ENCODE measurements at places on chromosomes 4 and X.
A peak's percentile ranks its signal among the peaks of the same experiment; 100 is the strongest.

- DNase-seq, result no peak
These were observed 47.2 kb downstream of the BCOR start for GRCh38 chrX:40050532-40050931.

- DNase-seq, result no peak
These were observed 30.2 kb downstream of the ASB5 start for GRCh38 chr4:176238826-176239225.

- DNase-seq, result no peak
These were observed 80.6 kb upstream of the CD99 start for GRCh38 chrX:2610246-2611170.

DNA sequence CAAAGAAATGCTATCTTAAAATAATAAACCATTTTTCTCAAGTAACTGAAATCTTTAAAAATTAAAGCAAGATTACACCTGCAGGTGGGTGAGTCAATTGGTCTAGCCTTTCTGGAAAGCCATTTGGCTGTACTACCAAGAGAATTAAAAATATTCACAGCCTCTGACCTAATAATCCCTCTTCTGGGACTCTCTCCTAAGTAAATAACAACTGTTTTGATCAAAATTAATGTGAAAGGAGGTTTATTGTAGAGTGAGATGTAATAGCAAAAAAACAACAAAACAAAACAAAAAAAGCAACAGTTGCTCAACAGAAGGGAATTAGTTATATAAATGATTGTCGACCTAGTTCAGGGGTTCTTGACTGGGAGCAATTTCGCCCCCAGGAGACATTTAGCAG lies 89.0 kb downstream of the GEMIN8 start:
- DNase-seq, result no peak

DNA sequence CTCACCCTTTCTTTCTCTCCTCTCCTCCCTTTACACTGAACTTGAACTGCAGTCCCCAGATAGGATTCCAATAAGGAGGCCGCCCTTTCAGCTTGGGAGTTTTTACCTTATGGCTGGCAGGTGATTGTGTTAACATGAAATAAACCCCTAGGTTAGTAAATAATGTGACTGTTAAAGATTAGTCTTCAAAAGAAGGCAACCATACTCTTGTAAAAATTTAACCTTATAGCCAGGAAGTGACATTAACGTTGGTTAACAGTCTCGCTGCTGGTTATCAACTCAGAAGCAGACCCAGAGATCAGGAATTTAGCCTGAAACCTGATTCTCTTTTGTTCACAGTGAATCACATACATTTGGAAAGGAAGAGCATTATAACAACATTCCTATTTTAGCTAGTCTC lies 15.2 kb downstream of the FHDC1 start:
- DNase-seq, result no peak

- DNase-seq, result no peak
These were observed 54.0 kb downstream of the SNX25 start for GRCh38 chr4:185263419-185263818.

DNA sequence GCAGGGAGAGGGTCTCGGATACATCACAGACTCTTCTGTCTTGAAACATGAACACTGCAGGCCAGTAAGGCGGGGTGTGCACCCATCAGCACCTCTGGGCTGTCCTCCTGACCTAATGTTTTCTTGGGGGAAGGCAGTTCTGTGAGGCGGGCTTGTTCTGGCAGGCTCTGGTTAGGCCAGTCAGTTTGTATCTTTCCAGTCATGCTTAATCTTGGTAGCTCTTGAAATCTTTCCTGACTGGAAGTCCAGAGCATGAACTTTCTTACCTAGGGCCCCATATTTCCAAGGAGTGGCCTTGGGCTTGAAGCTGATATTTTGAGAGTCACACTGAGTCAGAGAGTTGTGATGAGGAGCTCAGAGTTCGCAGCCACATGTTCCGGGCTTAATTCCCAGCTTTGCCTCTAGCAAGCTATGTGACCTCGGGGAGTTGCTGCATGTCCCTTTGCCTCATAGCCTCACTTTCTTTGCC lies 54.2 kb upstream of the RASSF6 start:
- DNase-seq, result no peak

GRCh38 chr4:68576272-68577125 lies at the start of gene UGT2B17:
UGT2B17 (minus strand) TSS chr4:68576322; CDS start chr4:68568484, 7,838 bp downstream.
- DNase-seq, result no peak

- DNase-seq, result no peak
These were observed 15.1 kb upstream of the FGFR3 start for GRCh38 chr4:1777822-1778641.

- no peak for DNase-seq
These were observed 105.0 kb downstream of the TBL1X start for GRCh38 chrX:9569876-9570301.

- no peak for DNase-seq
These were observed 174.4 kb upstream of the BCOR start for GRCh38 chrX:40272141-40272540.

- DNase-seq, result no peak
These were observed 3.4 kb downstream of the ATP1B4 start for GRCh38 chrX:120365320-120365719.

DNA sequence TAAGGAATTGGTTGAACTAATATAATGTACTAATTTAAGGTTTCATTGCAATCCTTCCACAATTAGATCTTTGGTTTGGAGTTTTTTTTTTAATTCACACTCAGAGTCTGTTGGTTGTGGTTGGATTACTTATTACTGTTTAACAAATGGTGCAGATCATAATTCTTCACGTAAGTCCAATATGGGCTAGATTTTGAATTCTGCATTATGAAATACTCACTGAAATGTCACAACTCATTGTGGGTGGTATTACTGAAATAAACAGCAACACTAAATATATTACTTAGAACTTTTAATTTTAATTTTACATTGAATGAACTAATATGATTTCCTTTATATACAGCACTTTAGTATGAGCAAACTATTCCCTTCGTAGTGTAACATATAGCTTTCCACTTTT lies 94.2 kb upstream of the MYOZ2 start:
- DNase-seq, result no peak

DNA sequence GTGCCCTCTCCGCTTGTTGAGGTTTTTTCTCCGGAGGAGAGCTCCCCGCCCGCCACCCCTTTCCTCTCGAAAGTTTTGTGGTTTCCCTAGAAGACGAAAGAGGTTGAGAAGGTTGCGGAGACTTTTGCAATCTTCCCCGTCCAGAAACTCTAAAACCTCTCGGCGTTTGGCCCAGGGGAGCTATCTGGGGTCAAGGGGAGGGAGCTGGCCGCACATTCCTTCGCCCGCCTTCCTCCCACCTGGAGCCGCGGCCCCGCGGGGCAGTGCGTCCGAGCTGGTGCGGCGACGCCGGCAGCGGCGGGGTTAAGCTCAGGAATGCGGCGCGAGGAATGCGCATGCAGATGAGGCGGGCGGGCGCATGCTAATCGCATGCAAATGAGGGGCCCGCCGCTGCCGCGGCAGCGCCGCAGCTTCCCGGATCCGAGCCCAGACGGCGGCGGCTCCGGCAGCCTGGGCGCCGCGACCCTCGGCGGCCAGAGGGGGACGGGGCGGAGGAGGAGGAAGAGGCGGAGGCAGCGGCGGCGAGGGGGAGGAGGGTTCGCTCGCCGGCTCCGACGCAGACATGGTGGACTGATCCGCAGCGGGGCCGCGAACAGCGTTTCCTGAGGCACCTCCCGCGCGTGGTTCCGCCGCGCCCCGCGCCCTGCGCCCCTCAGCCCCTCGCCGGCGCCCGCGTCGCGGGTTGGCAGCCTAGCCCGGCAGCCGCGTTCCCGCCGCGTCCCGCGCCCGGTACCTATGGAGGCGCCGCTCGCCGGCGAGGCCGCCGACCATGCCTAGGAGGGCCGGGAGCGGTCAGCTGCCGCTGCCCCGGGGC lies at the start of gene WWC2:
Gene WWC2 (plus strand): TSS at position 535 of the 814 bp plus-strand sequence. CDS start 235 bp downstream, at position 770.
- peak; percentile 71 for DNase-seq

DNA sequence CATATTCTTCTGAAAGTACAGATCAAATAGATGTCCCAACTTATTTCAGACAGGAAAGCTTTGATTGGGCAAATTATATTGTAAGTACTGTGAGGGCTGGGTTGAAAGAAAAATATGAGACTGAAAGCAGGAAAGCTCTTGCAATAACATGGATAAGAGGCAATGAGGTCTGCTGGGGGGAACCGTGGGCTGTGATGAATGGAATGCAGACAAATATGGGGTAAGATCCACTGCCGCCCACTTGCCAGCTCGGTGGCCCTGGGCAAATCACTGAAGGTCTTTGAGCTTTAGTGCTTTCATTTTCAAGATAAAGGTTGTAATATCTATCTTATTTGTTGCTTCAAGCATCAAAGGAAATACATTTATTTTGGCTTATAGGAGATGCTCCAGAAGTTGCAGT lies 51.0 kb downstream of the AGA start:
- DNase-seq, result no peak

DNA sequence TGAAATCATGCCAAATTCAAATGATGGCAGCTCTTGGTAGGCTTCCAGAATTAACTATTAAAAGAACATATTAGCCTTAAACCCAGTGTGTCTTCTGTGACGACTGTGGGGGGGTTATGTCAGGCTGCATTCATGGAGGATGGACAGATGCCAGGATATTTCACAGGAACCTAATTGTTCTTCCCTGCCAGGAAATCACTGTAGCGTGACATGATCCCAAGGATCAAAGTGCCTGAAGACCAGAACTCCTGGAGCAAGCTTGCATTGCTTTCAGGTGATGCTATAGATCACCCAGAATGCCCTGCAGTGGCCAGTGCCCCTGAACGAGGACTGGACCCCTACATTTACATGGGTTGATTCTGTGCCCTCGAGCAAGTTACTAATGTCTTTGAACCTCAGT lies 1093.0 kb upstream of the TENM3 start:
- DNase-seq, result no peak

DNA sequence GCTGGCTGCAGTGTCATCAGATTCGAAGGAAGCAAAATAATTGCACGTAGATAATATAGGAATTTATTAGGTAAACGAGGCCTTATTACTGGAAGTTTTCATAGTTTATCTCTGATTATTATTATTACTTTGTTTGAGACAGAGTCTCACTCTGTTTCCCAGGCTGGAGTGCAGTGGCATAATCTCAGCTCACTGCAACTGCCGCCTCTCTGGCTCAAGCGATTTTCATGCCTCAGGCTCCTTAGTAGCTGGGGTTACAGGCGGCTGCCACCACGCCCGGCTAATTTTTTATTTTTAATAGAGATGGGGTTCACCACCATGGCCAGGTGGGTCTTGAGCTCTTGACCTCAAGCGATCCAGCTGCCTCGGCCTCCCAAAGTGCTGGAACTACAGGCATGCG lies 12.5 kb downstream of the CLCN3 start:
- DNase-seq, result no peak

- no peak for DNase-seq
These were observed 2.4 kb downstream of the SORBS2 start for GRCh38 chr4:185809533-185810071.

DNA sequence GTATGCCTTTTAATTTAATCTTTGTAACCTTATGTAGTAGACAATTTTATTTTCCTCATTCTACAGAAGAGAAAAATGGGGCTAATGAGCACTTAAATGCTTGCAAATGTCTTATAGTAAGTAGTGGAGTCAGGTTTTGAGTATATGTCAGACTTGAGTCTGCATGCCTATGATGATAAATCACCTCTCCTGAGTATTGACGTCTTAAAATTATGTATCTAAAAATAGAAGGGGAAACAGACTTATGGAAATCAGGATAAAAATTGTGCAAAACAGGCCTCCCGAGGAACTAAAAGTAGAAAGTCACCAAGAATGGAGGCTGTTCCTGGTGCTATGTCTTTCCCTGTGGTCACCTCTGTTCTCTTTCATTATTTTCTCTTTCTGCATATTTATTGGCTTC lies 92.7 kb downstream of the STIM2 start:
- no peak for DNase-seq

DNA sequence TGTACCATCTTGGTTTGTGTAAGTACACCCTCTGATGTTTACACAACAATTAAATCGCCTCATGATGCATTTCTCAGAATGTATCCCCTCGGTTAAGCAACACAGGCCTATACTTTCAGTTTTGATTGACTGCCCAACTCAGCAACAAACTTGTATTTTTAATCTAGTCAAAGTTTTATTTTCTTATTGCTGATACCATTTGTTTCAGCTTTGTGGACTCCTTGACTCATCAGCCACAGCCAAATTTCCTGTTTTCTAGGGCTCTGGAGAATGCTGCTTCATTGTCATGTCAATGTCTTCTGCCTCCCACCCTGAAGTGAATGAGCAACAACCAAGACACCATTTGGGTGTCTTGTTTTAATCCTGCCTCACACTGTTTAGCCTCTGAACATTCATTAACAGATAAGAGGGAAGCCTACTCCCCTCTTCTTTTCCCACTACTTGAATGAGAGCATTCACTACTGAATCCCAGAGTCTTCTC lies 14.0 kb downstream of the BBS12 start:
- DNase-seq, result no peak

DNA sequence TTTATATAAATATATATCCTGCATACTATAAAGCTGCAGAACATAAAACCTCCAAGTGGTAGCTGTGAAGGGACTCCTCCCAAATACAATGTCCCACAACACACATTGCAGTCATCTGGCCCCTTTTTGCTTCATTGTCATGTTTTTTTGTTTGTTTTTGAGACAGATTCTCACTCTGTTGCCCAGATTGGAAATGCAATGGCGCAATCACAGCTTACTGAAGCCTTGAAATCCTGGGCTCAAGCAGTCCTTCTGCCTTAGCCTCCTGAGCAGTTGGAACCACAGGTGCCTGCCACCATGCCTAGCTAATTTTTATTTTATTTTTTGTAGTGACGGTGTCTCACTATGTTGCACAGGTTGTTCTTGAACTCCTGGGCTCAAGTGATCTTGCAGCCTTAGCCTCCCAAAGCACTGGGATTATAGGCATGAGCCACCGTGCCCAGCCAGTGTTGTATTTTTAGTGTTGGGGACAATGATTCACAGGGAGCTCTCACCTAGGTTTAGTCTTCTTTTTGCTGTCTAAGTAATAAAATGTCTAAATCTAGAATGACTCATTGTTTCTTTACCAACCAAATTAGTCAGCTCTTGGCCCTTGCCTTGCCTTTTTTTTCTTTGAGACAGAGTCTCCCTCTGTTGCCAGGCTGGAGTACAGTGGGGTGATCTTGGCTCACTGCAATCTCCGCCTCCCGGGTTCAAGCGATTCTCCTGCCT lies 24.0 kb upstream of the XIAP start:
- DNase-seq, result no peak

DNA sequence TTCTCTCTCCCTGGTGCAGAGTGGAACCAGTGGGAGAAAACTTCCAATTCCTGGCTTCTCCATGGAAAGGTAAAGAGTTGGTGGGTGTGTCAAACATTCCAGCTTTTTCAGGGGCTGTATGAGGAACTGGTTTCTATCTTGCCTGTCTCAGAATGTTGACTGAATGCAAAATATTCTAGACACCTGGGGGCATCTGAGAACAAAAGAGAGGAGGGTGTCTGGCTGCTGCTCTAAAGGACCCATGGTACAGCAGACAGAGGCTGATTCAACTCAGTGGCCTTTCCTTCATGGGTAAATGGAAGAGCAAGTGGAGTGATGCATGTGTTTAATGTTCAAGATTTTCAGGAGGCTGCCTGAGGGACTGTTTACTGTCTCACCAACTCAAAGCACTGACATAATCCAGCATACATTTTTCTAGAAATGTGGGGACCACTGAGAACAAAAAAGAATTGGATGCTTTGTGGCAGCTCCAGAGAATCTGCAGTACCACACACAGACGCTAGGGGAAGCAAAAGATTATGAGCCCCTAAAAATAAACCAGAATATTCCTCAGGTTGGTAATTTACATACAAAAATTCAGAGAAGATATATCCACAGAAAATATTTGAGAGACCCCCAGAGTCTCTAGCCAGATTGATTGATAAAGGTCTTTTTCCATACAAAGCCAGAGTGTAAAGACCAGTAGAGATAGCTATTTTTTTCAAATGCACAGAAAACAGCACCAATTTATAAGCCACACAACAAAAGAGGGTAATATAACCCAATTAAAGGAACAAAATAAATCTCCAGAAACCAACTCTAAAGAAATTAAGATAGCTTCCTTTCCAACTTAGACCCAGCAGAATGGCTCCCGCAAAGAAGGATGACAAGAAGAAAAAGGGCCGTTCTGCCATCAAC lies 48.0 kb upstream of the STARD8 start:
- no peak for DNase-seq

Measured in HS-5 (cell line).